ENCODE measurements at places on chromosomes 6 and 20.

GRCh38 chr6:79403086-79403485, 134.1 kb downstream of the LCA5 start:
- no peak for DNase-seq

GRCh38 chr6:11653028-11653583, 115.6 kb downstream of the TMEM170B start:
- DNase-seq: no peak

GRCh38 chr6:17182961-17183360, 81.1 kb downstream of the STMND1 start:
- no peak for DNase-seq

GRCh38 chr6:150813993-150814359, 51.5 kb upstream of the MTHFD1L start:
- no peak for DNase-seq

DNA sequence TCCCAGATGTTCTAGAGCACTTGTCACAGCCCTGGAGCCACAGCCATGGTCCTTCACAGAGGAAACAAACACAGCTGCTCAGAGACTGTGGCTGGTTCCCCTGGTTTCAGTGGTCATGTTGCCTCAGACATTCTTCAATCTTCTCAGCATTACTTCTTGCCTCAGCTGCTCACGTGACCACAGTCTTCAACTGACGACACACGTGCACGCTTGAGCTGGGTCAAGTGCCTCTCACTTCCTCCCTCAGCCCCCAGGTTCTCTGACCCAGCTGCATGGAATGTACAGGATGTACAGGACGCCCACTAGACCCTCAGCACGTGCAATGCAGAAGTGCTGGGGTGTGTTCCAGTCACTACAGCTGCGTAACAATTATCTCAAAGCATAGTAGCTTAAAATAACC, 159.8 kb upstream of the GGTLC1 start:
- no peak for DNase-seq

GRCh38 chr6:170438402-170438753, 114.7 kb downstream of the PSMB1 start:
- DNase-seq: peak; percentile 91

GRCh38 chr6:317448-318144, 25.3 kb downstream of the DUSP22 start:
- DNase-seq: no peak
